ENCODE measurements at places on chromosomes 6 and 20.

- no peak for DNase-seq
These were observed 95.5 kb downstream of the PREX1 start for GRCh38 chr20:48732081-48732829.

- no peak for DNase-seq
These were observed 67.2 kb downstream of the DHX35 start for GRCh38 chr20:39029364-39029763.

DNA sequence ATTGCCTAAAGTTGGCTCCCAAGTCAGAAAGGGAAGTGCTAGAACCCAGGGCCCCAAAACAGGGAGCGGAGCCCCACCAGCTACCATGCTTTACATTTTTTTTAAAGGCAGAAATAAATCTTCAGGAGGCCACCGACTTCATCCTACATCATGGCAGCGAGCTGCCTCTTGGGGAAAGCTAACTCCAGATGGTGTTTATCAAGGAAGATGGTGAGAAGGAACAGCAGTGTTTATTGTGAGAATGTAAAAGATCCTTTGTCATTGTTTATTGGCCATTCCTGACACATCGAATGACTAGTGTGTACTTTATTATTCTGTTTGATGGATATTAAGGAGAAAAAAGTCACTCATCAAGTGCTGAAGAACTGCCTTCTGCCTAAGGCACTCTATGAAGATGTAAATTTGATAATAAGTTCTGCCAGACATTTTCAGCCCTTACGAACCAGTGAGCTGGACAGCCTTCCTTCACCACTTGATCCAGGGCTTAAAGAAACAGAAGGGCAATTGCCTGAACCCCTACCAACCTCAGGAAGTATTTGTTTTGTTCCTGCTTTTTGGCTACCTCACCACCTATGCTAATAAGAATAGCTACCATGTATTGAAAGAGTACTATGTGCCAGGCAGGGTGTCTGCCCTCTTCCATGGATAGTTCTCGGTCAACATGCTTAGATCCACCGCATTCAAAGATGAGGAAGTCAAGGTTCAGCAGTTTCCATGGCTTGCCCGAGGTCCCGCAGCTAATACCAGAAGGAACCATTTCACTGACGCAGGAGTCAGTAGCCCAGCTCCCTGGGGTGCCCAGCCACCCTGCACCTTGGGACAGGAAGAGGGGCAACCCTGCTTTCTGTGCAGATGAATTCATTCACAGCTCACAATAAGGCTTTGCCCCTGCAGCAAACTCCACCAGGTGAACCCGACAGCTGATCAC, 194.7 kb upstream of the RREB1 start:
- DNase-seq, result no peak

DNA sequence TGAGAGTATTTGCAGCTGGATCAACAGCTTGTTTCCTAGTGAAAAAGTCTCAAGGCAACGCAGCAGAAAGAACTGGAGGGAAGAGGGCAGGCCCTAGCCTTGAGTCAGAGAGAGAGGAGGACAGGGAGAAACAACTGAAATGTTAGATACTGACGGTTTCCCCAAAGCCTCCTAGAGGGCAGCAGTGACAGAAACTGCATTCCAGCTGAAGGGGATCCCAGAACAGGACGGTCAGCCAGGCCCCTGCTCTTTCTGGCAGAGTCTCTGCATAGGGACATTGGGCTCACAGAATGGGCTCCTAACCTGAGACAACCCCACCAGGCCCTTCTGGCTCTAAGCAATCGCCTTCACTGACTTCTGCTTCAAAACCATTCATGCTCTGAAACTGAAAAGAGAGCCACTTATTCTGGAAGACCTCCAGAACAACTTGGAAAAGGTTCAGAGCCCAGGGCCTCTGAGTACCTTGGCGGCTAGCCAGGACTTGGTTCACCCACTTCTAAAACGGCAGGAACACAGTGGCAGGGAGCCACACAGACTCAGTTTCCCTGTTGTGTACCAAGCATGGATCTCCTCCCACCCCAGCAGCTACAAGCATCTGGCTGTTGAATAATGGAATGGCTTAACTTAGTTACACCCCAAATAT, 72.9 kb downstream of the PSMB1 start:
- no peak for DNase-seq

DNA sequence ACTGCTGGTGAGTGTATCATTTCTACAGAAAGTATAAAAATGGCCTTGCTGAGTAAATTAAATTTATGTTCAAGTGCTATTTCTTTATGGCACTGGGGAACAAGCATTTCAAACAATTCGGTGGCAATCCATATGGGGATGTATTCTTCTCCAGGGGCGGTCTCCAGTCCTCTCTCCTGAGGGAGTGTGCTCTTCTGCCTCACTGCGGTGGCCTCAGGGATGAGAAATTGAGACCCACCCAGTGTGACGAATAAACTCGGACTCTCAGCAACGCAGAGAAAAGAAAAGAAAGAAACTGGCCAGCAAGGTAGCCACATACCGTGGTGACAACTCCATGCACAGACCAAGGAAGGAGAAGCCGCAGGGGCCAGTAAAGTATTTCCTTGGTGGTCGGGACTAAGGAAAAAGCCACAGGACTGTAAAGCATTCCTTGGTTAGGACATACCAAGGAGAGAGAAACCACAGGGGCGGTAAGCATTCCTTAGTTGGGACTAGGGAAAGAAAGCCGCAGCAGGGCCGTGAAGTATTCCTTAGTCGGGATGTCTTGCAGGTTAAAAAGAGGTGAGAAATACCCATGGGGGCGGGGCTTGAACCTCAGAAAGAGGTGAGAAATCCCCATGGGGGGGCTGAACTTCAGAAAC, 13.6 kb upstream of the GOPC start:
- DNase-seq, result no peak

- no peak for DNase-seq
These were observed 52.7 kb downstream of the IL20RA start for GRCh38 chr6:136992113-136992512.
